Right renal pelvis (tissue), 4 donors: ENCODE measurements at places on chromosomes 2 and 18.

DNA sequence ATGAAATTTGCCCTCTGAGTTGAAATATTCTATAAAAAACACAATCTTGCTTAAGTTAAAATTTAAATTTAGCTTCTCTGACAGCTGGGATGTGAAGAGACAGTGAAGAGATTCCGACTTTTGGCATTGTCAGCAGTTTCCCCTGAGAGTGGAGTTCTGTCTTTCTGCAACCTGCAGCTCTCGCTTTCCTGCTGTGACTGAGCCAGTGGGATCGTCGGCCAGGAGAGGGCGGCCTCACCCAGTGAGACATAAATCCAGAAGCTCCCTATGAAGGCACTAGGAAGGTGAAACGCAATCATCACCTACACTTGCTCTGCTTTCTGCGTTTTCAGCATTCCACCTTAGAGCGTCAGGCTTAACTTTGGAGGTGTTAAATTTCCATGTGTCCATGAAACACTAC, 75.4 kb upstream of the HNMT start:
- no peak for DNase-seq

- no peak for DNase-seq
These were observed 88.9 kb downstream of the SNTG2 start for GRCh38 chr2:1039549-1039948.

- DNase-seq, result no peak
These were observed 104.4 kb downstream of the LIPG start for GRCh38 chr18:49666045-49666775.

DNA sequence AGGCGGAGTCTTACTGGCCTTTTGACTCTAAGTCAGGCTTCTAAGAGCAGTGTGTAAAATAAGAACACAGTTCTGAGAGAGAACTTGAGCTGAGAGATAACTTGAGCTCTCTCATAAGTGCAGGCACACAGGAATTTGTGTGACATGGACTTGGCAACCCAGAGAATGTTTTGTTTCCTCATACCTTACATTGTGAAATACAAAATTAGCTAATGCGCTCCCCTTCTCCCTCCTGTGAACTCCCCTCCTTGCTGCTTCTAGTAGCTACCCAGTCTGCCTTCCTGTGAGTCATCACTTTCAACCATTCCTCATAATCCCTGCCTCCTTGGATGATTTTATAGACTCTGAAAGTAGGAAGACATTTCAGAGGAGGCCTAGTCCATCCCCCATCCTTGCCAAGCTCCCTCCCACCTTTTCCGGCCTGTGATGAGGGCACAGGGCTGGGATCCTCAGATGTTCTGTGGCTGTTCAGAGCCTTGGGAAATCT, 22.6 kb downstream of the FER1L5 start:
- no peak for DNase-seq
